CD8-positive, alpha-beta memory T cell (primary cell): ENCODE measurements at places on chromosomes 2 and 18. TPM values are rescaled to one million over a fixed set of nuclear protein-coding genes. Genes with fewer than 3 reads are reported as not detected.

DNA sequence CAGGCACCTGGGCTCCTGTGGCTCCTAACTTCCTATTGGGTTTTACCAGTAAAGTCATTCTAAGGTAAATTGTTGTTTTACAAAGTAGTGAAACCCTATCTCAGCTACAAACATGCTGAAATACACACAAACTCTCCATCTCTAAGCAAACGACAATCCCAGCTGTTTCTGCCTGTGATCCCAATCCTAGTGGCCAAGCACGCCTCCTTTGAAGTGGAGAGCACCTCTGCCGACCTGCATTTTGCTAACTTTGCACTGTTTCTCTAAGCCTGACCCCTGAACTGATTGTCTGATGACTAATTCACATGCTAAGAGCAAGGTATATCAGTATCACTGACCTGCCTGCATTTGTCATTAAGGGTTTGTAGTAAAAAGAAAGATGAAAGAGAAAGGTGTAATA is 124.3 kb downstream of the PAX3 start:
- H3K27ac ChIP-seq: no peak overlapping the region
- no peaks in the 10 kb centered on the region for H3K4me1 ChIP-seq
- no peaks in the 10 kb centered on the region for H3K36me3 ChIP-seq
- DNase-seq: no peak
- no peaks in the 10 kb centered on the region for H3K27me3 ChIP-seq

NT5C1B gene
- total RNA-seq: not detected

DNA sequence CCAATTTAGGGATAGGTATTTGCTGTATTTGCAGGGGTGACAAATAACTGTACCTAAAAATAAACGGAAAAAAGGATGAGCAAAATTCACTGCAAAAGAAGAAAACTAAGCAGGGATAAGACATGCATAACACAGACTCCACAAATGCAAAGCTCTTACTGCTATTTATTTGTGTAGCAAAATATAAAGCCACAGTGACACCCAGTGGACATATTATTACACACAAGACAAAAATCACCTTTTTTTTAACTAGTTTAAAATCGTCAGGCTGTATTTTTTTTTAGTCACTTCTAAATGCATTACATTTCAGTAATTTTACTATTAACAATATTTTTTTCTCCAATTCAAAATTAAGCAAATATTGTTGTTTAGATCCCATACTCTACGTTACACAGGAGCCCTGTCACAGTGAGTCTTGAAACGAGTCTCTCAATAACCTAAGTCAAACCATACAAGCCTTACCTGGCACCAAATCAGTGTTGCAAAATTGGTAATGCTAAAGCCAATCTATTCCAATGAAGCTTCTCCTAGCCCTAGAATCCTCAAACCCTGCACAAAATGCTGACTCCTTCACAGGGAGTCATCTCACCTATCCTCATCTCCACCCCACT is 23.7 kb downstream of the METTL4 start:
- H3K27ac ChIP-seq: no peak overlapping the region
- no peaks in the 10 kb centered on the region for H3K36me3 ChIP-seq
- H3K27me3 ChIP-seq: no peaks in the 10 kb centered on the region

GRCh38 chr18:79208906-79209305 is 139.7 kb downstream of the ATP9B start:
- H3K27ac ChIP-seq: no peak overlapping the region
- no peaks in the 10 kb centered on the region for H3K27me3 ChIP-seq
- H3K4me1 ChIP-seq: no peaks in the 10 kb centered on the region
- no peaks in the 10 kb centered on the region for H3K36me3 ChIP-seq
- H3K4me3 ChIP-seq: no peak overlapping the region

GALNT1 gene
- 43.9 TPM for total RNA-seq

DNA sequence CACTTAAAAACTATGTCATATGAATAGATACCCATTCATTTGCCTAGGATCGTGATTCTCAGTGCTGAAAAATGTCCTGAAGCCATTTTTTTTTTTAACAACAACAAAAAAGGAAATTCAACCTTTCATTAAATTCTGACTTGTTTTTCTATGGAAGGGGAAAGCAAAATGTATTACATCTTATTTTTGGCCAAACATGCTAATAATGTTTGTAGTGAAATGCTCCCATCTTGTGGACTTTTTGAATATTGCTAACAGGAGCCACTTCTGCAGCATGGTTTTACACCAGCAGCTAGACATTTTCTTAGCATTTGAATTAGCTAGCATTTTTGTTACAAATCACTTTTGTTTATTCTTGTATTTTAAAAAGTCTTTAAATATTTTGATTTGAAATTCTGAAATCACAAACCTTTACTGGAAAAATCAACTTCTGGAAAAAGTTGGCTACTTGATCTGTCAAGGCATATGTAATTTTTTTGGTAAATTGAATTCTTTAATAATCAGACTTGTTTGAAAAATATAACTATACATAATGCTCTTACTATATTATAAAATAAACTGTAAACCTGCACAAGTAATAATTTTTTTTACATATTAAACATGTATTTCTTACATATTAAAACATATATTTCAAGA is 75.8 kb downstream of the KIDINS220 start:
- no peaks in the 10 kb centered on the region for H3K27me3 ChIP-seq
- no peak overlapping the region for H3K27ac ChIP-seq
- H3K4me1 ChIP-seq: no peaks in the 10 kb centered on the region
- peaks cover 9% of the 10 kb centered on the region for H3K36me3 ChIP-seq
- no peak for DNase-seq

DNA sequence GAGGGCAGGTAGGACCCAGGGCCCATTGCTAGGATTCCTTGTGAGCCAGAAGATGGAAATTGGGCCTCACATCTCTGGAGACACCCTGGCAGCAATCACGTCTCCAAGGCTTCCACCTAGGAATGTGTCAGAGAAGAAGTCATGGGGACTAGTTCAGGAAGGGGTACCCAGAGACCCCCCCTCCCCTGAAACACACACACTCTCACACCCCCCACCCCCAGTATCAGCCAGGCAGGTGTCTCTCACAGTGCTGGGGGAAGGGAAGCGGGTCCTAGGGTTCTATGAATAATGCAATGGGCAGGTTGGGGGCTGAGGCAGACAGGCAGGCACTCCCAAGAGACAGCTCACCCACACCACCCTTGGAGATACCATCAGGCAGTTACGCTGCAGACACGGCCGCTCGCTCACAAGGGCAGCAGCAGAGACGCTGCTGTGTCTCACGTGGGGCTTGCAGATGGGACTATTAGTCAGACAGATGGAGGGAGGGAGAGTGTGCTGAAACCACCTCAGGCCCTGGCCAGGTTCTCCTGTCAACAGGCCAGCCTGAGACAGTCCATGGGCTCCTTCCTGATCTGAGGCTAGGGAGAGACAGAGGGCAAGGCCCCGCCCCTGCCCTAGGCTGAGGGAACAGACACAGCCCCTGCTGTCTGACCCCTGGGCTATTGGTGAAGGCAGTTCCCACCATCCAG is 134.6 kb downstream of the CYP26B1 start:
- no peak for DNase-seq
- H3K4me3 ChIP-seq: no peak overlapping the region
- H3K4me1 ChIP-seq: no peaks in the 10 kb centered on the region
- H3K27me3 ChIP-seq: no peaks in the 10 kb centered on the region
- no peak overlapping the region for H3K27ac ChIP-seq
